Tracheal epithelial cell (primary cell): ENCODE measurements at places on chromosomes 11 and 22. TPM values are rescaled to one million over a fixed set of nuclear protein-coding genes. Genes with fewer than 3 reads are reported as not detected.

The DNHD1 gene
- 1.7 and 3.2 TPM in 2 replicates for total RNA-seq

The THY1 gene
- total RNA-seq, result 0.21 and 2.4 TPM in 2 replicates

The DMC1 gene
- total RNA-seq, result 1.3 and 2.2 TPM in 2 replicates

The CD3D gene
- not detected in 2 replicates for total RNA-seq

The DUSP8 gene
- 0.21 and 0.96 TPM in 2 replicates for total RNA-seq

The KBTBD3 gene
- 1.7 and 1.9 TPM in 2 replicates for total RNA-seq

The CDHR5 gene
- not detected in 2 replicates for total RNA-seq

The SAA4 gene
- 1.9 TPM in 1 of 2 replicates, not detected in the other for total RNA-seq

The OR2AG1 gene
- not detected in 2 replicates for total RNA-seq

The APLNR gene
- not detected in 2 replicates for total RNA-seq

The TCN1 gene
- 3.9 and 14.9 TPM in 2 replicates for total RNA-seq

The ELMOD1 gene
- total RNA-seq, result under 0.01 TPM in 1 of 2 replicates, not detected in the other

The UPK3A gene
- not detected in 2 replicates for total RNA-seq

The ZBTB16 gene
- total RNA-seq, result 2.4 and 8.3 TPM in 2 replicates

The CHST1 gene
- under 0.01 TPM in 1 of 2 replicates, not detected in the other for total RNA-seq
